ENCODE measurements at places on chromosomes 2 and 18. TPM values are rescaled to one million over a fixed set of nuclear protein-coding genes. Genes with fewer than 3 reads are reported as not detected.

DNA sequence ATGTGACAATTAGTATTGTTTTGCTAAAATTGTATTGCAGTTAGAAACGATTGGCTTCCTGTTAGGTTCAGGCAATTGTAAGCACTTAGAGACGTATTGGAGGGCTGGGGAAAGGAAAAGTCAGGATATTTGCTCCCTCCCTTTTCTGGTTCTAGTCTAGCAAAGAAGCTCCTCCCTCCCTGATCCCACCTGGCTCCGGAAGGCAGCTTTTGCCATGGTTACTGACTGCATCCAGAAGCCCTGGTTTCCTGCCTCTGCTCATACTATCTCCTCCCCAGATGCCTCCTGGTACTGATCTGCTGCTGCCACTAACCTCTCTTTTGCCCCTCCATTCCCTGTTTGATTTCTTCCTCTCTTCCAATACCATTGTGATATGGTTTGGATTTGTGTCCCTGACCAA lies 275.9 kb downstream of the MREG start:
- peak; percentile 19 for DNase-seq

MRO gene
- total RNA-seq: 0.23 TPM

GRCh38 chr18:6509417-6509816 lies 94.7 kb upstream of the L3MBTL4 start:
- DNase-seq: no peak

GRCh38 chr2:168189835-168190569 lies 57.4 kb downstream of the STK39 start:
- DNase-seq: no peak

CLEC4F gene
- total RNA-seq: 0.23 TPM

GRCh38 chr2:177296040-177296439 lies 31.5 kb upstream of the NFE2L2 start:
- DNase-seq: no peak

KIF1A gene
- 52.2 TPM for total RNA-seq

DNA sequence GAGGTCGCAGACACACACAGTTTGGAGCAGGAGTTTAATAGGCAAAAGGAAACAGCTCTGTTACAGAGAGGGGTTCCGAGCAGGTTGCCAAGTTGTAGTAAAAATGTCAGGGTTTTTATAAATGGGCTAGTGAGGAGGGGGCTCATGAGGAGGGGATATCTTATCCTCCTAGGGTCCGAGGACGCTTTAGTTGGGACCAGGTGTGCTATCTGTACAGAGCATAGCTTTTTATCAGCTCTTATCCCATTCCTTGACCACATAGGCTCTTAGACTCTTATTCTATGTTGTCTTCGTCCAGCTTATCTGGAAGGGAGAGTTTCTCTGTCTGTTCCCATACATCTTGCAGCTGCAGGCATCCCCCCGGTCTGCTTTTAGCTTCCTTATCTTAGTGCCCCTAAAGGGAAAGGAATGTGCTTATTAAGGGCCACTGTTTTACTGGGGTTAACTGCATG lies 44.7 kb downstream of the PDK1 start:
- no peak for DNase-seq

DNA sequence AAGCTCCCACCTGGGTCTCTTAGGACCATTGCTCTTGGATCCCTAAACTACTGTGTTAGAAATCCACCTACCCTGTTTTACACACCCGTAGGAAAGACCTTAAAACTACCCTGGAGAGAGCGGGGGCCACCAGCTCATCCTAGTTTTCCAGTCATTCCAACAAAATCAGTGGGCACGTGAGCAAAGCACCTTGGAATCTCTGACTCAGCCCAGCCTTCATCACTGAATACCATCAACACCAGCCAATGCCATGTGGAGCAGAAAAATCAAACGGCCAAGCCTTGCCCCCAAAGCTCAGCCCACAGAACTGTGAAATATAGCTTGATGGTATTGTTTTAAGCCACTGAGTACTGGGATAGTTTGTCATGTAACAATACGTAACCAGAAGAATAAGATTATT lies 449.7 kb upstream of the CHAC2 start:
- no peak for DNase-seq

DNA sequence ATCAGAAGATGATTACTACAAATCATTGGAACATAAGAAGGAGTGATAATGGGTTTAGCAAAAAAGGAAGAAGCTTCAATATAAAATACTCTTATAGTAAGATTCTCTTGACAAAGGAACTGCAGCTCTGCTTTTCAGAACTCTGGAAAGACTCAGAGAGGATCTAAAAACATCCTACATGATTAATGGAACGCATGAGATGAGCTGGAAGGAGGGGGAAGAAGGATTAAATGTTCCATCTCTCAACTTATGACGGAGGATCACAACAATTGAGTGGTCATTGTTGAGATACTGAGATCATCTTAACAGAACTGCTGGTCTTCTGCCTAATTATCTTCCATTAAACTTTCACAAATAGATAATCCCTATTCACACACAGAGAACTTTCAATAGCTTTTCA lies 267.5 kb upstream of the SLC8A1 start:
- DNase-seq: no peak
